Stimulated activated CD8-positive, alpha-beta memory T cell treated with anti-CD3 and anti-CD28 coated beads, Interleukin-2, amount 100 ng/mL, for 1 hour (primary cell): ENCODE measurements at places on chromosomes 16 and 17.

GRCh38 chr17:44355642-44356099 is 8.0 kb downstream of the FAM171A2 start:
- DNase-seq, result no peak

GRCh38 chr16:75780669-75781068 is 54.4 kb upstream of the CPHXL start:
- DNase-seq, result no peak

GRCh38 chr16:11238272-11239202 is 17.5 kb downstream of the SOCS1 start:
- DNase-seq, result no peak

DNA sequence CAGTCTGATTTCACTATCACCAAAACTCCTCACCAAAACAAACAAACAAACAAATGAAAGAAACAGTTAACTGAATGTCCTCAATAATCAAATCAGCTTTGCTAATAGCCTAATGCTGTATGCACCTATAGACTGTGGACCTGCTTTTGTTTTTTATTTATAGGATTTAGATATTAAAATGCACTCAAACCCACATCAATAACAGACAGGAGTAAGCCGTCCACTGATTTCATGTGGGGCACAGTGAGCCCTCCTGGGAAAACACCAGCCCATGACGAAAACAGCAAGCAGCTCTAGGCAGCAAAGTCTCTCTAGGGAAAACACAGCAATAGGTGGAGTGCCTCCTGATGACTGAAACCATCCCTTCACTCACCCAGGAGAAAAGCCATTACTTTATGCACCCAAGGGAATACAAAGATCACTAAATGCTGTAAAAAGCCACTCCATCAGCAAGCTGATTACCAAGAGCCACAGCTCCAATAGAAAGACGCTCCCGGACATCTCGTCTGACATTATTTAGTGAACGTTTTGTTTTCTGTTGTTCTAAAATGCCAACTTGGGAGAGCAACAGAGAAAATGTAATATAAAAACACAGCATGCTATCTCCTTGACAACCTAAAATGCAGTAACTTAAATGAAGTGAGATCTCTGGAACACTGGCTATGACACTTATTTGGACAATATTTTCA is 47.8 kb downstream of the ANKFY1 start:
- DNase-seq, result no peak

GRCh38 chr17:76982408-76983074 is 114.3 kb downstream of the MGAT5B start:
- DNase-seq, result no peak

GRCh38 chr16:21653571-21653970 is 1.2 kb upstream of the IGSF6 start:
- DNase-seq, result no peak
